ENCODE measurements at places on chromosomes 3 and 15.

- no peak for DNase-seq
Measured at GRCh38 chr3:173217127-173217526, 76.1 kb upstream of the SPATA16 start.

DNA sequence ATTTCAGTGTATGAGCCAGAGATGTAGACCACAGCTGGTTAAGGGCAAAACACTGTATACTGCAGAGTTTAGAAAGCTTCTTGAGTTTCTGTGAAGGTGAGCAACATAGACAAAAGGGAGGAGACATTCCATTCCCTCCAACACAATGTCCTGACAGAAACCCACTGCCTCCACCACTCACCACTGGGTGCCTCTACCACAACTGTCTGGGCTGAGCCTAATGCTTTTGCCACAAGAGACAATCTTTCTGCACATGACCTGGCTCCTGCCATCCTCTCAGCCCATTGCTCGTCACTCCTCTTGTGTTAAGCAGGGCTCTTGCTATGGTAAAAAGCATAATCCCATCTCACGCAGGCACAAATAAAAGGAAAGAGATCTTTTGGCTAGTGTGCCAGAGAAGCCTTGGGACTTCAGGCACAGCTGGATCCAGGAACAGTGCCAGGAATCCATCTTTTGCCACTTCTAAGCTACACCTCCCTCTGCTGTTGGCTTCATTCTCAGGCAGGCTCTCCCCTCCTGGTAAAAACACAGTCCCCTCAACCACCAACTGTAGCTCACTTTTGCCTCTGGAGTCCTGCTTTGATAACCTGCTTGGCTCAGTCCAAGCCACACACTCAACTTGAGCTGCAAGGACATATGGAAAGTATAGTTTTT lies 140.6 kb upstream of the PRR20G start:
- DNase-seq: peak; percentile 83

- no peak for DNase-seq
Measured at GRCh38 chr15:36701336-36701735, 121.9 kb downstream of the CDIN1 start.

GRCh38 chr3:186520957-186521842 lies 23.0 kb downstream of the CRYGS start:
- DNase-seq: no peak

DNA sequence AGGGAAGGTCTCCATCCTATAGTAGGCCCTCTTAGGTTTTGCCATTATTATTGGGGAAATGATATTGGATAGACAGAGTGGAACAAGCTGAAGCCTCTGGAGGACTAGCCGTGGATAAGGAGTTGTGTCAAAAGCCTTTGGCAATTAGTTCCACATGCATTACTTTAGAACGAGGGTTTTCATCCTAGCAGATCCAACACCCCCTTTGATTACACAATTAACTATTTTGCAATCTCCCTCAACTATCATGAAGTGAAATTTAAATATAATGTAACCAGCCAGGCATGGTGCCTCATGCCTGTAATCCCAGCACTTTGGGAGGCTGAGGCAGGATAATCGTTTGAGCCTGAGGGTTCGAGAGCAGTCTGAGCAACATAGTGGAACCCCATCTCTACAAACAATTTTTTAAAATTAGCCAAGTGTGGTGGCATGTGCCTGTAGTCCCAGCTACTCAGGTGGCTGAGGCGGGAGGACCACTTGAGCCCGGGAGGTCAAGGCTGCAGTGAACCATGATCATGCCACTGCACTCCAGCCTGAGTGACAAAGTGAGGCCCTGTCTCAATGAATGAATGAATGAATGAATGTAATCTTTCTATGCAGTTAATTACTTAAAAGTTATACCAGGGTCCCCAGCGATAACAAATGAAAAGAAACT lies 56.8 kb downstream of the PXYLP1 start:
- DNase-seq: no peak

GRCh38 chr3:15616053-15616452 lies 14.5 kb downstream of the BTD start:
- DNase-seq: no peak

- DNase-seq: peak; percentile 7
Measured at GRCh38 chr15:33941279-33942063, 26.8 kb upstream of the CHRM5 start.

GRCh38 chr15:75171408-75171807 lies 30.3 kb upstream of the C15orf39 start:
- no peak for DNase-seq

GRCh38 chr3:128805772-128806171 lies 73.6 kb upstream of the ACAD9 start:
- no peak for DNase-seq

GRCh38 chr3:155285936-155286335 lies 7.5 kb downstream of the STRIT1 start:
- no peak for DNase-seq

Data from NCI-H1092 treated with DMSO at 0.1 percent for 48 hours (cell line).